ENCODE measurements at places on chromosomes 6 and 20.

- ATAC-seq, result no peak
Measured at GRCh38 chr20:53957451-53958172, 112.8 kb downstream of the BCAS1 start.

- no peak for ATAC-seq
Measured at GRCh38 chr6:30600451-30600961, 16.5 kb downstream of the PPP1R10 start.

GRCh38 chr20:53299831-53300230, 293.8 kb downstream of the ZNF217 start:
- no peak for ATAC-seq

GRCh38 chr6:62940848-62941247, 270.4 kb upstream of the FKBP1C start:
- ATAC-seq, result no peak

DNA sequence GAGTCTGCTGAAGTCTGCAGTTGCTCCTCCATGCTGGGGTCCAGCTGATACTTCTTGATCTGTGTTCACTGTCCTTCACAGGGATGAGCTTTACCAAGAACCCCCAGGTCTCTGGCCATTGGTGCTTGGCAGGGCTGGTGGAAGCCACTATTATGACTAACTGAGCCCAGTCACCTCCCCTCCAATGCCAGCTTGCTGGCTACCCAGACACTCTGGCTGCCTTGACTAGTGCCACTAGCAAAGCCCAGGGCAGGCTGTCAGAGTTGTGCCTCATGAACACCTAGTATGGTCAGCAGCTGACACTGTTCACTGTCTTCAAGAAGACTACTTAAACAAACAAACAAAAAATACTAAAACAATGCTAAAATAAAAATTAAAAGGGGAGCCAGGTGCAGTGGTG, 8.8 kb downstream of the ASIP start:
- ATAC-seq, result no peak

- ATAC-seq, result no peak
Measured at GRCh38 chr6:130050230-130050629, 31.8 kb downstream of the L3MBTL3 start.

- ATAC-seq, result no peak
Measured at GRCh38 chr6:51490101-51490500, 597.3 kb downstream of the PKHD1 start.

DNA sequence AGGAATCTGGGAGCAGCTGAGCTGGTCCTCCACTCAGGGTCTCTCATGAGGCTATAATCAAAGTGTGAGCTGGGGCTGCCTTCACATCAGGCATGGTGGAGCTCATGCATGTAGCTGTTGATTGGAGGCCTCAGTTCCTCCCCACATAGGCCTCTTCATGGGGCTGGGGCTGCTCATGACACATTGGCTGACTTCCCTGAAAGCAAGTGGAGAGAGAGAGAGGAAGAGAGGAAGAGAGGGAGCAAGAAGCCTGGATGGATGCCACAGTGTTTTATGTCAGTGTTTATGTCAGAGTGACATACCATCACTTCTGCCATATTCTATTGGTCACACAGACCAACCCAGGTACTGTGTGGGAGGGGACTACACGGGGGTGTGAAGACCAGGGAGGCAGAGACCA, 43.8 kb downstream of the EYA2 start:
- ATAC-seq, result no peak

DNA sequence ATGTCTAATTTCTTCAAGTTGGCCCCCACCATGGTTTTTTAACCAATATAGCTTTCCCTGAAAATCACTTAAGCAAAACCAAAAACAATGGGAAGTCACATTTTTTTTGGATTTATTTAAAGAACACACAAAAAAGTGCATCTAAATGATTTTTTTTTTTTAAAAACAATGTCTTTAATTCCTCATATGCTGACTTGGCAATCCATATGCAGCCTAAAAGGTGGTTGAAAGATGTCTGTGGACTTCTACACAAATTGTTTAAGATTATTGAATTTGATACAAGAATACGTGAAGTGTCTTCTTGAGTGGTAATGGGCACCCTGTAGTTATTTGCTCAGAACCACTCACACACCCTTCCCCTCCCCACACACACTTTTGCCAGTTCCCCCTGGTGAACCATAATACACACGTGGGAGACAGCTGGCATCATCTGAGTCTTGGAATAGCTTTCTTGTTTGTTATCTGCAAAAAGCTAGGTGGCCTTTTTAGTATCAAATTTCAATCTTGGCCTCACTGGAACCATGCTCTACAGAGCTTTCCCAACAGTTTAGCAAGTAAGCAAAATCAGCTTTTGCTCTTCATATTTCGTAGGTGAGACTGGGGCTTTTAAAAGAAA, 60.9 kb upstream of the TULP1 start:
- no peak for ATAC-seq

DNA sequence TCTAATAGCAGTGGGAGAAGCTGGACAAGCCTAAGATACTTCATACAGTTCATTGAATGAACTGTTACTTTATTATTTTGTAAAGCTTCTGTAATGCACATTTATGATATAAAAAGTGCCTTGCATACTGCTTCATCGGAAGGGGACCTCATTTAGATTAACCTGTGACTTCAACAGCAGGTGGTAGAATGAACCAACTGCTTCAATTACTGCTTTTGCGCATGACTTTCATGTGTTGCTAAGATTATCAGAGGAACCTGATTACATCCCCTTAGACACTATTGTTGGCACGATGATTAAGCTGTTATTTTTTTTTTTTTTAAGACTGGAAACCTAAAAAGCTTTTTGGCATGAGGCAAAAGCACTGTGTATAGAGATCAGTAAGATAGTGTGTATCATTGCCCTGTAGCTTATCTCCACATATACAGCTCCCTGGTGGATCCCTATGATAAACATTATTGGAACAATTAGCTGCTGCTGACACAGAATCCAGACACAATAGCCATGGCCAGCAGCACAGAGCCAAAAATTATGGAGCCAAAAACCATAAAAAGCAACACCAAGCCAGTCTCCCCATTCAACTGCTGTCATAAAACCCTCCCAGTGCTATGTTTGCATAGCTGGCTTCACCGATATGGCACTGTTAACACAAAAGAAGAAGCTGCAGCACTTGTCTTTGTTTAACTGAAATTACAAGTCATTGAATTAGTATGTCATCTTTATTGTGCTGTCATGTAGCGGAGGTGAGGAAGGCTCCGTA, 731.6 kb upstream of the MMS22L start:
- peak; percentile 82 for ATAC-seq

DNA sequence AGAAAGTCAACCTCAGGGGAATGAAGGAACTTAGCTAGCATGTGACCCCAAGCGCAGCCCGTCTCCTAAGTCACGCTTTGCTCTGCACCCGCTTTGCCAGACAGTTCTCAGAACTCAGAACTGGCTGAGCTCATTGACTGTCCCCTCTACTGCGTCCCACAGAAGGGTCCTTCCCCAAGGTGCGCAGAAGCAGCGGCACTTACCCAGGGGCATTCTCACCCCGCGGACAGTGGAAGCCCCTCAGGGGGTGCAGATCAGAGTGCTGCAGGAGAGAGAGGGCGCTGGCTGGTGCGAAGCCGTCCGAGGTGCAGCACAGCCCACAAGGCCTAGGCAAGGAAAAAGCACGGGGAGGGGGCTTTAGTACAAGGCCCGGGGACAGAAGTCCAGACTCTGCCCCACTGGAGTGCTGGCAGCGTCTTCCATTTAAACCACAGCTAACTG, 807 bp downstream of the SNHG17 start:
- peak; percentile 30 for ATAC-seq

DNA sequence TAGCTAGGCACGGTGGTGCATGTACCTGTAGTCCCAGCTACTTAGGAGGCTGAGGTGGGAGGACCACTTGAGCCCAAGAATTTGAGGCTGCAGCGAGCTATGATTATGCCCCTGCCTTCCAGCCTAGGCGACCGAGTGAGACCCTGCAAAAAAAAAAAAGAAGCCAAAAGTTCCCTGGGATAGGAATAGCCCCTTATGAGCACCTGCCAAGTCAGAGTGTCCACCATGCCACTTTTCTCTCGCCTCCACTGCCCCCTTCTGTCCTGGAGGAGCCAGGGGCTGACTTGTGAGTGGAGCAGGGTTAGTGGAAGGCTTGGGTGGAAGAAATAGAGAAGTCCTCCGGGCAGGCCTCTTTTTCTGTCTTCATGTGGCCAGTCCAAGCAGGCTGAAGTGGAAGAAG, 12.1 kb upstream of the DDX27 start:
- no peak for ATAC-seq

DNA sequence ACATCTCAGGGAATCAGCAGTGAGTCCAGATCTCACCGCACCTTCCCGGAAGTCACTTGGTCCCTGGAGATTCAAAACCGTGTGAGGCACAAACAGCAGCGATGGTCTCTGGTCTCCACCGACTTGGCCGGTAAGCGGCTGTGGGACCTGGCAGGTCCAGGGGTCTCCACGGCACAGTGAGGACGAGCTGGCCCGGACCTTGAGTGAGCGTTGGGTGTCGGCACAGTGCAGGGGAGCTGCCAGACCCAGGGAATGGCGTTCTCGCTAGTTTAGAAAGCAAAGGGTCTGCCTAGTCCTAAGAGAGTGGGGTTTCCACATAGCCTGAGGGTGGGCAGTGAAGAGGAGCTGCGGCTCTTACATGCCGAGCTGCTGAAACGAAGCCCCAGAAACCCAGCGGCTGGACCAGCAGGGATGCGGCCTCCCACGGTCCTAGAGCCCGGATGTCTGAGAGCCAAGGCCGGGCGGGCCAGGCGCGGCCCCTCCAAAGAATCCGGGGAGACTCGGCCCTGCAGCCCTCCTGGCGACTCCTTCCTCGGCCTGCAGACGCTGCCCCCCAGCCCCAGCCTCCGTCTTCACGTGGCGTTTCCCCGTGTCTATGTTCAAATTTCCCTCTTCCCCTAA, 185.0 kb downstream of the ERMARD start:
- ATAC-seq, result no peak

GRCh38 chr20:62963614-62964397, 11.3 kb downstream of the SLC17A9 start:
- no peak for ATAC-seq

GRCh38 chr6:28140616-28141015, 1.1 kb upstream of the ZKSCAN8 start:
- no peak for ATAC-seq

DNA sequence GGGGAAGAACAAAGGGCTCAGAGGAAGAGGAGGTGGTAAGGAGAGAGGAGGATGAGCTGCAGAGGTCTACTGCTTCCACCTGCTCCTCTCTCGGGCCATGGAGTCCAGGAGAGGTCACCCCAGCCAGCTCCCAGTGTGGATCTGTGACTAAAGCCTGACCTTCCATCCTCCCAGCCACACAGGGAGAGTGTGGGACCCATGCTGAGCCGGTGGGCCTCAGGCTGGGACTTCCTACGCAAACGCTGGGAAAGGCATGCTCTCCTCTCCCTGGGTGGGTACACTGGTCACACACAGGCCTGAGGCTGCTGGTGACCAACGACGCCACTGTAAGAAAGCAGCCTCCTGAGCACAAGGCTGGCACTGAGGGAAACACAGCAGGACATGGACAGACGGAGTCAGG, 111.3 kb downstream of the PREX1 start:
- no peak for ATAC-seq

DNA sequence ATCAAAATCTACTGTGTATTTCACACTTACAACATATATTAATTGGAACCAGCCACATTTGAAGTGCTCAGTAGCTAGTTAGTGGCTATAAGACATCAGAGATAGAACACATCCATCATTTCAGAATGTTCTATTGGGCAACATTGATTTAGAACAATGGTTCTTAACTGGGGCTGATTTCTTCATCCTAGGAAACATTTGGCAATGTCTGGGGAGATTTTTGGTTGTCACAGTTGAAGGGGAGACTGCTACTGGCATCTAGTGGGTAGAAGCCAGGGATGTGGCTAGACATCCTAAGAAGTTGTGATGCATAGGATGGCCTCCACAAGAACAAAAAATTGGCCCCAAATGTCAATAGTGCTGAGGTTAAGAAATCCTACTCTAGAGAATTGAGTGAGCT, 132.5 kb downstream of the OLIG3 start:
- no peak for ATAC-seq

DNA sequence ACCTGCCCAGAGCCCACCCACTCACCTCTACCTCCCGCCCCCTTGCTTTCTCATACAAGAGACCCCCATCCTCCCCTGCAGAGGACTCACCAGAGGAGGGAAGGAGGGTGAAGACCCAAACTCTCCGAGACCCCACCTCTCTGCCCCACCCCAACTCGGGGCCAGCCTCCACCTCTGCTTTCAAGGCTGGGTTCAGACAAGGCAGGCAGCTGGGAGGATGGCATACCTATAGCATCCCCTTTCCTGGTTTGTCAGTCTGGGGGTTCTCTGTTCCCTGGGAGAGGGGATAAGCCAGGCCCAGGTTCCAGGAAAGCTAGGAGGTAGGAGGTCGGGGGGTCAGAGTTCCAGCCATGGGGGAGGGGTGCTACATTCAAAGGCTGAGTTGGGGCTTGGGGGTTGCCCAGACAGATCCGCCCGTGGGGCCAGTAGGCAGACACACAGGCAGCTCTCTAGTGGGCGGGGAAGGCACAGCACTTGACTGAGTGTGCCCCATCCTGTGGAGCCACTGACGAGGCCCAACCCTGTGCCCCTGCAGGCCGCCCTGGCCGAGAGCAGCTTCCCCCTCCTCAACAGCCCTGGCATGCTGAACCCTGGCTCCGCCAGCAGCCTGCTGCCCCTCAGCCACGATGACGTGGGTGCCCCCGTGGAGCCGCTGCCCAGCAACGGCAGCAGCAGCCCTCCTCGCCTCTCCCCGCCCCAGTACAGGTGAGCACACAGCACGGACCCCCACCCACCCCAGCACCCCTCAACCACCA, 40.8 kb upstream of the MDFI start:
- no peak for ATAC-seq

- no peak for ATAC-seq
Measured at GRCh38 chr20:24465159-24465558, 4.3 kb upstream of the SYNDIG1 start.

DNA sequence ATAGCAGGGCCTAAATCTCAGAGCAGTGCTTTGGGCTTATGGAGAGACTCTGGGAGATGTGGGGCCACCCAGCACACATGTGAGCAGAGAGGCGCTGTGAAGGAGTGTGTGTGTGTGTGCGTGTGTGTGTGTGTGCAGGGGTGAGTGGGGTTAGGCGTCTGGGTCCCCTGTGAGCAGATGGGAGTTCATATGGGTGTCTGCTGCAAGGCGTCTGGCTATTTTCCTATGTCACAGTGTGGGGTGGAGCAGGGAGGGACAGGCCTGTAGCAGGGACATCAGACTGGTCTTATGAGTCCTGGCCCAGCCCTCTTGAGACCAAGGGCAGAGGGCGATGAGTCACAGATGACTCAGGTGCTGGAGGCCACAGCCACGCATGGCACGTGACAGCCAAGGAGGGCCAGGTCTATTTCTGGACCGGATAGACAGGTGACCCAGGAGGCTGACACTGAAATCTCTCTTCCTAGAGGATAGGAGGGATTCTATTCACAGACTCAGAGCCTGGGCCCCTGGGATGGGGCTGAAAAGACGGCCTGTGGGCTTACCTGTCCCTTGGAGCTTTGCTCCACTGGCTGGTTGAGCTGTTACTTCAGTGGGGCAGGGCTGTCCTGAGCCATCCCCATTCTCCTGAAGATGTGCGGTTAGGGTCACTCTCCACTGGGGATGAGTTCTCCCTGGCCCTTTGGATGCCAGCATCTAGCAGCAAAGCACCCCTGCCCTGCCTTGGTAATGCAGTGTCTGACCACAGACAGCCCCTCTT, 28.9 kb downstream of the VEGFA start:
- ATAC-seq, result peak; percentile 96
